ENCODE measurements at places on chromosomes 7 and 10. TPM values are rescaled to one million over a fixed set of nuclear protein-coding genes. Genes with fewer than 3 reads are reported as not detected.

Gene VWA2
- total RNA-seq = 0.06 TPM

Gene GIMAP6
- total RNA-seq = not detected

Gene ASB10
- total RNA-seq = not detected

Gene ANKRD22
- total RNA-seq = 0.41 TPM

Gene TBX20
- 1.6 TPM for total RNA-seq

Gene MICALL2
- 20.7 TPM for total RNA-seq
